Cardiac muscle cell (in vitro differentiated cells and primary cell): ENCODE measurements at places on chromosomes 11 and 22.

GRCh38 chr11:17605651-17606122 lies 58.6 kb downstream of the OTOG start:
- DNase-seq = no peak

- no peak for DNase-seq
These were observed 7.4 kb upstream of the TH start for GRCh38 chr11:2178906-2179494.

DNA sequence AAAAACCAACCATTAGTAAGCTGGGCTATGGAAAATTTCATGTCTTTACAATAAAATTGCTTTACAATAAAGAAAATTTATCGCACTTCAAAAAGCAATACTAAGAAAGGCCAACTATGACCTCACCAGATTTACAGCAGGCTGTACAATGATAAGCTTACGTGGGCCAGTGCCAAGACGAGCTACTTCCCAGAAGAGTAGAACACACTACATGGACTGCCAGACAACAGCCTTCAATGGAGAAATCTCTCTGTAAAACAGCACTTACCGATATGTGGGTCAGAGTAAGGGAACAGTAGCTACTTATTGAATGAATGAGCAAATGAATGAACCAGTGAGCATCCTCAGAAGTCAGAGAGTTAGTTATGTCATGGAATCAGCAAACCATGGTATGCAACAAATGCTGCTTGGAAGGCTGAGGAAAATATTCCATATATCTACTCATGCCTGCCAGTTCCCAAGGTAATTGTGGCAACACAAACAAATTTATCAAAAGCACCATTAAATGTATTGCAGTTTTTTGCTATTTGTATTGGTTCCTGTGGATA lies 74.4 kb downstream of the SLC36A4 start:
- peak; percentile 85 for DNase-seq

GRCh38 chr11:14443638-14444037 lies 56.0 kb downstream of the COPB1 start:
- peak; percentile 38 for DNase-seq

GRCh38 chr11:1947592-1948237 lies 583 bp downstream of the MRPL23 start:
- no peak for DNase-seq

DNA sequence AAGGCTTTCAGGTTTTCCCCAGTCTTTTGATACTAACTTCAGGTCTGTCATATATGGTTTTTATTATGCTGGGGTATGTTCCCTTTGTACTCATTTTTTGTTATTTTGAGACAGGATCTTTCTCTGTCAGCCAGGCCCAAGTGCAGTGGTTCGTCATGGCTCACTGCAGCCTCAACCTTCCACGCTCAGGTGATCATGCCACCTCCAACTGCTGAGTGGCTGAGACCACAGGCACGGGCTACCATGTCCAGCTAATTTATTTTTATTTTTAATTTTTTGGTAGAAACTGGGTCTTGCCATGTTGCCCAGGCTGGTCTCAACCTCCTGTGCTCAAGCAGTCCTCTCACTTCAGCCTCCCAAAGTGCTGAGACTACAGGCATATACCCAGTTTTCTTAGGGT lies 50.6 kb upstream of the PDGFD start:
- no peak for DNase-seq

- no peak for DNase-seq
These were observed 30.9 kb downstream of the MTMR2 start for GRCh38 chr11:95892892-95893570.

GRCh38 chr22:30282616-30283046 lies 6.7 kb downstream of the CASTOR1 start:
- no peak for DNase-seq

- DNase-seq = peak; percentile 85
These were observed 147.9 kb downstream of the ATG16L2 start for GRCh38 chr11:72962084-72962483.

DNA sequence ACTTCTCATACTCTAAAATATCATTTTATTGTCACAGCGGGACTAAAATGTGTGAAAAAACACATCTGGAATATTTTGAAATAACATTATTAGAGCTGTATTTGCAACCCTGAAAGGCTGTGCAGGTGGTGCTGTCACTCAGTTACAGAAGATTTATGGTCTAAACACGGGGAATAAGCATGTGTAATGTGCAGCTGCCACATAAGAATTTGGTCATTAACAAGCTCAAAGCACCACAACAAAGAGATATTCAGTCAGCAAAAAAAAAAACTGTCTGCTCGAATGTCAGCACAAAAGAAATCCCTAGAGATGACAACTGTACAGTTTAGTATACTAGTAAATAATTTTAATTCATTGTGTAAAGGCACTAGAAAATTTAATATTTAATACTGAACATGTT lies 31.3 kb downstream of the TMEM123 start:
- DNase-seq = no peak

- no peak for DNase-seq
These were observed 553 bp upstream of the USP47 start for GRCh38 chr11:11841116-11841722.

GRCh38 chr11:71204748-71205664 lies 47.4 kb downstream of the SHANK2 start:
- DNase-seq = no peak

- no peak for DNase-seq
These were observed 8.9 kb downstream of the PLCB3 start for GRCh38 chr11:64260147-64260708.

DNA sequence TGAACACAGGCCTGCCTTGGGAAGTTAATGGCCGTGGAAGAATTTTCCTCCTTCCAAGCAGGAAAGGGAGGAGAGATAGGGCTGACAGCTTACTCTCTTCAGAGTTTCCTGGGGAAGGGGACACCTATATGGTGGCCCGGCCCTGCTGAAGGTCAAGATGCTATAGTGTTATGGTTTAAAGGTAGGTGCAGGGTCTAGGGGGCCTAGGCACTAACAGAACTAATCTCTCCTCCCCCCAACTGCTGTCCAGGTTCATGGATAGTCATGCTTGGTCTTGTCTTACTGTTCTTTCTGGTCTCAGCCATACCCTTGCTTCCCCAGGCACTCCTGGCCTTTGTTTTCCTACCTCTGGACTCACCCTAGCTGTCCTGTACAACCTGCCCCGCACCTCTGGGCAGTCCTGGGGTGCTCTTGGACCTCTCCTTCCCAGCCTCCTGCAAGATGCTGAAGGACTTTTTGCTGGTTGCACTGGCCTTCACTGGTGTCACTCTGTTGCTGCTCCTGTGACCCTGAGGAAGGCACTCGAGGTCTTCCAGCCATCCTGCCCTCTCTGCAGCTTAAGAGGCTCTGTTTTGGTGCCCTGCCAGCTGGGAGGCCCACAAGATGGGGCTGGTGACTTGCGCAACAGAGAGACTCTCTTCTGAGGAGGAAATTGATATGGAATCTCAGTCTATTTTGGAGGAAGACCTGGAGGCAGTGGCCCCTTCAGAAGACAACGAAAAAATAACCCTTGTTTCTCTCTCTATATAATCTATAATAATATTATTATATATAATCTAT lies 17.9 kb downstream of the SEC14L3 start:
- peak; percentile 51 for DNase-seq

DNA sequence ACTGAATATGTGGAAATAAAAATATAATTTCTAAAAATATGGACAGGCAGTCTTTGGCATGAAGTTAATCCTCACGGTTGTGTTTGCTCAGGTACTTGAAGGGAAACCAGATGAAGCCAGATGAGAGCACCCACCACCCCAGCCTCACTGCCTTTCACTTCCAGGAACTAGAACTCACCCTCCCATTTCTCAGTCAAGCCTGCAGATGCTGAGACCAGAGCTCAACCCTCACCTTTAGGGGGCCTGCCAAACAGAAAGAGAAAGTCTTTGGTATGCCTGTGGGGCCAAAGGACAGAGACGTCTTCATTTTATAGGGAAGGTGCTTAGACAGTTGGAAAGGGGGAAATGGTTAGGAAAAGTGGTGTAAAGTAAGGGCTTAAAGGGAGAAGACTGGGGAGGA lies 252.8 kb upstream of the PLET1 start:
- DNase-seq = no peak

- no peak for DNase-seq
These were observed 9.1 kb downstream of the P2RY6 start for GRCh38 chr11:73281201-73281741.
